GM03348 (cell line): ENCODE measurements at places on chromosomes 12 and 14.

DNA sequence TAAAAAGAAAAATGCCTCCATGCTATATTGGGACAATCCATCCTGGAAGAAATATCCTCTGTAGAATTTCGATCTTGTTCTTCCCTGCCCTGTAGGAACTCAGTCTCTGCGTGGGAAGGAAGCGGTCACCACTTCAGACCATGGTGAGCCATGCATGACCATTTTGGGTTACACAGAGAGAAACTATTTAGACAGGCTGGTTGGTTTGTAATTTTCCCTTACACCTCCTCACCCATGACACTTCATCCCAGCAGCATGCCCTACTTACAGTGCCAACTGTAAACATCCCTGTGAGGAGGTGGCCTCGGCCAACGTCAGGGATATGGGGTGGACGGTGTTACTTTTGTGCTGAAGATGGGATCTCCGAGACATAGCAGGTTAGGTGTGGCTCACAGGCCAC is 121.4 kb downstream of the SMOC1 start:
- DNase-seq, result no peak

DNA sequence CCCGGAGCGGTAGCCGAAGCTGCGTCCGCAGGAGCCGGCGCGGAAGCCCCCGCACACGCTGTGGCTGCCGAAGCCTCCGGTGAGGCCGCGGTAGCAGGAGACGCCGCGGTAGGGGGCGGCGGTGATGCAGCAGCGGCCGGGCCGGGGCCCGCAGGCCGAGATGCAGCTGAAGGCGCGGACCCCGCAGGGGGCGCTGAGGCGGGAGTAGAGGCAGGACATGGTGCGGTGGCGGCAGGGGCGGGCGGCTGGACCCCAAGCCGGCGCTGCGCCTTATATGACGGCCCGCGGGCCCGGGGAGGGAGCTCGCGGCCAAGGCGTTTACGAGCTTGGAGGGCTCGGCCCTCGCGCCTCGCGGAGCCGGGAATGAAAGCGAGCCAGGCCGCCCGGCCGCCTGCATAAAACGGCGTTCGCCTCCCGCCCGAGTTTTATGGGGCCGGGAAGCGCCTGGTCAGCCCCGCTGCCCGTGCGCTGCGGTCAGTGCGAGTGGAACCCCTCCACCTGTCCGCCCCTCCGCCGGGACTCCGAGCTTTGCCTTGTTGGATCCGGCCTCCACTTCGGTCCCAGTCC is 16.0 kb upstream of the KRT86 start:
- peak; percentile 67 for DNase-seq

GRCh38 chr14:106586098-106586704 is 1059.8 kb downstream of the TMEM121 start:
- DNase-seq, result no peak

GRCh38 chr12:50981319-50982239 is 29.2 kb downstream of the HIGD1C start:
- DNase-seq, result no peak

GRCh38 chr14:64541972-64542835 is 1.7 kb downstream of the HSPA2 start:
- DNase-seq, result no peak

DNA sequence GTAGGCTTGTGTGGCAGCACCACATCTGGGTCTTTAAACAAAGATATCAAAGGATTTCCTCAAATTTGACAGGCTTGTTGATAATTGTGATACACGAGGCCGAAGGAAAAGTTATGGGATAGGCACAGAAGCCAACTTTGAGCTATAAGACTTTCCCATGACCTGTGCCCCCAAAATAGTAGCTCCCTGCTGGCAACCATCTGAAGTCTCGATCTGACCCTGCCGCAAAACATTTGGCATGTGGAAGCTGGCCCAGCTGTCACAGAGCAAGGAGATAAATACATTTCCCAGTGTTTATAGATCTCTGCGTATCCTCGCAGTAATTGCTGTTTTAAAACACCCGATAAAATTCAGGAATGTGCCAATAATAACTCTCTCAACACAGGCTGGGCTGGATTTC is 26.4 kb upstream of the RGS6 start:
- no peak for DNase-seq

- DNase-seq, result no peak
Measured at GRCh38 chr14:100904307-100905087, 975 bp upstream of the RTL1 start.

DNA sequence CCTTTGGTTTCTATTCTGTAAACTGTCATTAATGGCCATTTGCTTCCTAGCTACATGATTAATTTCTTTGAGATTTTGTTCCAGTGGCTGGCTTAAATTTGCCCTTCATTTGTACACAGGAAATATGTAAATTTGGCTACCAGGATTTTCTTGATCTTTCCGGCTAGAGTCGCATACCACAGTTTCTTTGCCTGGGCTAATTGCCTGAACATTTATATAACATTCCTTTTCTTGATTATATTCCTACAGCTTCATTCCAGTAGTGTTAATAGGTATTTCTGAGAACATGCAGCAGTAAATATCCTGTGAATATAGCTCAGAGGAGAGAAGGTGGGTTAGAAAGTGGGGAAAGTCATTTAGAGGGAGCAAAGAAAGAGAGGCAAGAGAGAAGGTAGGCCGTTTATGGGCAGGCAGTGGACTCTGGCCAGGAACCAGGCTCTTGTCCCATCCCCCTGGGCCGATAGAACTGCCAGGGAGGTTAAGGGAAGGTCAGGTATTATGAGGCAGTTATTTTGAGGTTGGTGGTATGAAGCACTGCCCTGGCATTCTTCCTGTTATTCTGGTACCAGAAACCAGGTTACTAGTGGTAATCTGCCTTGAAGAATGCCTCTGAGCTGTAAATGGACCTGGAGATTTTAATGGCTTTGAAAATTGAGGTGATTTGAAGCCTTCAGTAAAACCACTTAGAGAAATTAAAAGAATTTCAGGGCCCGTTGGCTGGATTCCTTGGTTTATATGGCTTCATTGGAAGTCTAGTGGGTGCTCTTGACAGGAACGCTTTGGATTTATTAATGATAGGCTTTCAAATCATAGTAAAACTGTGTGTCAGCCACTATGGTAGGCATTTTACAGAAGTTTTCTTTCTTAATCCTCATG is 4.4 kb downstream of the RNF10 start:
- DNase-seq, result peak; percentile 40

GRCh38 chr14:103279142-103280025 is 54.7 kb upstream of the EIF5 start:
- DNase-seq, result no peak

GRCh38 chr12:15788233-15789219 is 662 bp downstream of the EPS8 start:
- DNase-seq, result peak; percentile 41

- peak; percentile 22 for DNase-seq
Measured at GRCh38 chr14:57533214-57533613, 39.6 kb upstream of the CCDC198 start.

- DNase-seq, result no peak
Measured at GRCh38 chr14:22565391-22565945, 23.6 kb downstream of the DAD1 start.

DNA sequence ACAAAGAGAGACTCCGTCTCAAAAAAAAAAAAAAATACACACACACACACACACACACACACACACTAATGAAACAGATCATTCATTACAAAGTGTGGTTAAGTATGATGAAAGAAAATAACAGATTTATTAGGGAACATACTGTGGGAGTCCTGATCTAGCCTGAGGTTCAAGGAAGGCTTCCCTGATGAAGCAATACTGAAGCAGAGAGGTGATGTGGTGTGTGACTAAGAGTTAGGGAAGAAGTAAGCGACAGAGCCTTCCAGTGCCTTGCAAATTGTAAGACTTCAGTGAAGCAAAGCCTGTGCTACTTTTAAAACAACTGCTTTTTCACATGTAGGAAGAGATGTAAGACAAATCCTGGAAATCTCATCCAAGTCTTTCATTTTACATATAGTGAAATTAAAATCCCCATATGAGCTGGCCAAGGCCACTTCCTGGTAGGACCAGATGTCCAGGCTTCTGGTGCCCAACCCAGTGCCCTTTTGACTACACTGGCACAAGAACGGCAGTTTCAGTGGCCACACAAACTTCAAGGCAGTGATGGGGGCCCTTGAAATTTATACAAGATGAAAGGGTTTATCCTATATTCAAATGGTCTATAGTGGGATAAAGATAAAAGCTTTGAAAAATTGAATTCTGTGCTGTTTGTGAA is 86.2 kb downstream of the STON2 start:
- DNase-seq, result no peak
